ENCODE measurements at places on chromosomes 2 and 18.

DNA sequence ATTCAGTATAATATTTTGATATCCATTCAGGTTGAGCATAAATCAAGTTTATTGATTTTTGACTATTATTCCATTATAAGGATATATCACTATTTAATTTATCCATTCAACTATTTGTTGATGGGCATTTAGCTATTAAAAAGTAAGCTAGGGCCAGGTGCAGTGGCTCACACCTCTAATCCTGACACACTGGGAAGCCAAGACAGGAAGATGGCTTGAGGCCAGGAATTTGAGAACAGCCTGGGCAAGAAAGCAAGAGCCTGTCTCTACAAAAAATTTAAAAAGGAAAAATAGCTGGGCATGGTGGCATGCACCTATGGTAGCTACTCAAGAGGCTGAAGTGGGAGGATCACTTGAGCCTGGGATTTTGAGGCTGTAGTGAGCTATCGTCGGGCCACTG is 183.5 kb downstream of the HNMT start:
- DNase-seq, result no peak

DNA sequence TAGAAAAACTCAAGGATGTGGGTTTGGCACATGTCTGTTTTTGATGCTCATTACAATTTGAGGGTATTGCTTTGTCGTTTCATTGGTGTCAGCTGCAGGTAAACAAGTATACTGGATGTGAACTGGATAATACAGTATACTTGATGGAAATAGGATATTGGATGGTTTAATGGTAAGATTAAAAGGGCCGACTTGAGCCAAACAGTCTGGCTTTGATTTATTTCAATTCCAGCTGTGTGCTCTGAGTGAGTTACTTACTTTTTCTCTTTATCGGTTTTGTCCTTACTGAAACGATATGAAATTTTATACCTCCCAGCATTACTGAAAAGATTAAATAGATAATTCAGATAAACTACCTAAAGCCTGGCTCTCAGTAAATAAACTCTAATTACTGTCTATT is 227.6 kb downstream of the ASXL3 start:
- no peak for DNase-seq

DNA sequence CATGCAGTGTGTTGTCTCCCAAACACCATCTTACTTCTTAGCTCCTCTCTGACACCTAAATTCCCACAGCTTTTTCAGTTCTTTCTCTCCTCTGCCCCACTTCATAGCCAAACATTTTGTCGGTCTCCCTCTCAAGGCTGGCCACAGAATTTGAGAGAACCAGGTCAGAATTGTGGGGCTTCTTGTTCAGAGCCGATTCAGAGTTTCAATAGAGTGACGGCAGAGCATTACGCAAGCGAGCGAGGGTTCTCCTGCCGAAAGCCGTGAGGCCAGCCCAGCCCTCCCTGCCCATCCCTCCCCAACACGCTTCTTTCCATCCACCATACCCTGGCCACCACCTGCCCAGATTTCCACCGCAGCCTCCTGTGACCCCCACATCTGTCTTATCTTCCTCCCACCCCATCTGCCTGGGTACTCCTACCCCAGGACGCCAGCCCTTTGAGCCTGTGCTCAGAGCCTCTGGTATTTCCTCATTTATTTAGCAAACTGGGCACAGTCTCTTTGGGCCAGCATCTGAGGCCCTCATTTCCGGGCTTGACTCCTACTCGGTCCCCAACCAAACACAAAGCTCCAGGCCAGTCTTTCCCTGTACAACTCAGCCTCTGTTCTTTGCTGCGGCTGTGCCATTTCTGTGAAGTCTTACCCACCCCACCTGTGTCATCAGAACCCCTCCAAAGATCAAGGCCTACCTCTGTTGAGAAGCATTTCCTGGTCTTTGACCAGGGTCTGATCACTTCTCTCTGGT is 70.0 kb upstream of the MAP4K4 start:
- no peak for DNase-seq

- no peak for DNase-seq
These were observed 23.7 kb downstream of the EFEMP1 start for GRCh38 chr2:55899881-55900280.

GRCh38 chr2:126707941-126708340 is 52.0 kb downstream of the GYPC start:
- DNase-seq, result no peak

DNA sequence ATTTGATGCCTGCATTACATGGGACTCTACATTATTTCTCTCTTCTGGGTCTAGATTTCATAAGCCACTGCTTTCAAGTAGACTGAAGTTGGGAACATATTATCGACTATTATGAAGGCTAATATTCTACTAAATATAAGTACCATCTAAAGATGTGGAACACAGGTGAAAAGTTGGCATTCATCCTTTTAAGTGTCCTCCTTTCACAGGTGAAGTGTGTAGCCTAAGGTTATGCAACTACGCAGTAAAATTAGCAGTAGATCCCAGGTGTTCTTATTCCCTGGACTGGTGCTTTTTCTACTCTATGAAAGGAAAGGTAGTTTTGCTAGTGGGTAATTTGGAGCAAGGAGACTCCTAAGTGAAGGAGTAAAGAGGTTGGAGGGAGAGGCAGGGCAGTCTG is 88.2 kb upstream of the DPP10 start:
- DNase-seq, result no peak

DNA sequence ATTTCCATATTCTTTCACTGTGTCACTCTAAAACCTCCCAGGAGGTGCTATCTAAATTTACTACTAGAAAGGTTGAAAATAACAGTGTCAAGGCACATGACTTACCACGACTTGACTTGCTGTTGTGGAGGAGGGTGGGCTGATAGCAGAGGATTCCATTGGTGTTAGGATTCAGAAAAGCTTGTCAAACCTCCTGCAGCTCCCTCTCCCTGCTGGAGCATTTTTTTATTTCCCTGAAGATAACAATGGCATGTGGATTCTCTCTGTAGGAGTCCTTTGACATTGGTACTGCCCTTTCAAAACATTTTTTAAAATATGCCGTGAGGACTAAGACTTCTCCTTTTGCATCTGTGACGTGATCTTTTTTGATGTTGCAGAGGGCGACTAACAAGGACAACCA is 696.9 kb upstream of the GYPC start:
- no peak for DNase-seq

GRCh38 chr2:207512356-207512755 is 17.4 kb upstream of the CREB1 start:
- no peak for DNase-seq

DNA sequence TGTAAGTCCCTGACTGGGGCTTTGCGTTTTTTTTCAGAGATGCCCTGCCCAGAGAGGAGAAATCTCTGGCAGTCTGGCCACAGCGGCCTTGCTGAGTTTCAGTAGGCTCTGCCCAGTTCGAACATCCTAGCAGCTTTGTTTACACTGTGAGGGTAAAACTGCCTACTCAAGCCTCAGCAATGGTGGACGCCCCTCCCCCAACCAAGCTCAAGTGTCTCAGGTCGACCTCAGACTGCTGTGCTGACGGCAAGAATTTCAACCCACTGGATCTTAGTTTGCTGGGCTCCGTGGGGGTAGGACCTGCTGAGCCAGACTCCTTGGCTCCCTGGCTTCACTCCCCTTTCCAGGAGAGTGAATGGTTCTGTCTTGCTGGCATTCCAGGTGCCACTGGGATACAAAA is 31.7 kb downstream of the L3MBTL4 start:
- DNase-seq, result no peak

GRCh38 chr2:213251618-213252017 is 32.6 kb upstream of the SPAG16 start:
- DNase-seq, result no peak

DNA sequence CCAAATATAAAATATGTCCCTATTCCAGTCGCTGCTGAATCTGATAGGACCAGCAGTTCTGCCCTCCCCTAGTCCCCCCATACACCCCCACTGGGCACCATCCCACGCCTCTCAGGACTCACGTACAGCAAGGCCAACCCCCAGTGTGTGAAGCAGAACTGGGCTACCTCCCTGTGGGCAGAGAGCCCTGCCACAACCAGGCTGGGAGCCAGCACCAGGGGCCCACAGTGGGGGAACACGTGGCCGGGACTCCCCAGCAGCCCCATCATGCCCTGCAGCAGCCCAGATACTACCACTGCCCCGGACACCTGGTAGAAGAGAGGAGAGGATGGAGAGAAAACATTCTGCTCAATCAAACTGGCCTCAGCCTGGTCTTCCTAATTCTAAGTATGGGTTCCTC is 1.3 kb downstream of the SLC23A3 start:
- DNase-seq, result no peak

DNA sequence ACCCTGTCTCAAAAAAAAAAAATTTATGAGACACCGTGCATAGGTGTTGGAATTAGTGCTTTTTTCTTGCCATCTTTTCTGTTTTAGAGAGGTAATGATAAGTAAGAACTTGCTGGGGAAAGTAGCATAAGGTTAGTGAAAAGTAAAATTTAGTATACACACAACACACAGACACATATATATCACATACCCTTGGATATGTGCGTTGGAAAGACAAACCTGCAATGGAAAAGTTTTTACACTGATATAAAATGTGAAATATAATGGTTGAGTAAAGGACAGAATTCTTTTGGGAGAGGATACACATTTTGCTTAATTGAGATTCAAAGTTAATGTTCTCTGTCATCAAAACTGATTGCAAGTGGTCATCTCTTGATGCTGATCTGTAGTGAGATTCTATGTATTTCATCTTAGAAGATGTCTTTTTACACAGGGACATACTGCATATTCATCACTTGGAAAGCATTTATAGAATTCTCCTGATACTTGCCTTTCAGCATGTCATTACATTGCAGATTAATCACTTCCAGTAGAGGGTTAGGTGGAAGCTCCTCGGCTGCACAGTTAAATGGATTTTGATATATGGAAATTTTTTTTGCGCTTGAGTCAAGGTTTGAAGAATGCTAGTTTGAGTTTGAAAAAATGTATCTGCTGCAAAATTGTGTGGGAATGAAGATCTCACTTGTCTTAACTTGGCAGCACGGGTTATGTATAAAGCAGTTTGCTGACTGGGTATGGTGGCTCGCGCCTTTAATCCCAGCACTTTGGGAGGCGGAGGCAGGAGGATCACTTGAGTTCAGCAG is 13.5 kb downstream of the PPP1CB start:
- DNase-seq, result no peak

- DNase-seq, result no peak
These were observed 1649.7 kb downstream of the LRP1B start for GRCh38 chr2:140481136-140481535.

GRCh38 chr2:220075835-220076234 is 448.4 kb downstream of the SLC4A3 start:
- no peak for DNase-seq

- peak; percentile 66 for DNase-seq
These were observed at the start of gene EMILIN2 for GRCh38 chr18:2846636-2847316. Gene EMILIN2, plus strand, starts transcription at chr18:2847006. Its CDS starts 183 bp downstream, at chr18:2847189.

- no peak for DNase-seq
These were observed 177.8 kb downstream of the PRPF40A start for GRCh38 chr2:152539424-152539823.

DNA sequence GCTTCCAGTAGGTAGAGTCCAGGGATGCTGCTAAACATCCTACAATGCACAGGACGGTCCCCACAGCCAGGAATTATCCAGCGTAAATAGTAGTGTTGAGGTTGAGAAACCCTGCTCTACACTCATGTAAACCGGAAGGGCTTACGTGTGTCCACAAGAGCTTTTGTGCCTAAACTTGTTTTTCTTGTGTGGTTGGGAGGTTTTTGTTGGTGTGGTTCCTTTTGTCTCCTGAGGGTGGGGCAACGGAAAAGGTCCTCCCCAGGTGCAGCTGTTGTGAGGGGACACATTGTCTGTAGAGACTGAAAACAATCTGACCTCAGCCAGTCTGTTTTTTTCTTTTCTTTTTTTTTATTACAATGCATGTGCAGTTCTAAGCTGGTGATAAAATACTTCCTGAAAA is 72.7 kb upstream of the MGAT5 start:
- DNase-seq, result no peak

GRCh38 chr2:173218326-173219056 is 136.2 kb upstream of the CDCA7 start:
- no peak for DNase-seq

GRCh38 chr2:86416146-86416545 is 25.0 kb upstream of the KDM3A start:
- no peak for DNase-seq

- no peak for DNase-seq
These were observed 40.1 kb upstream of the PTH2R start for GRCh38 chr2:208366215-208367127.

- no peak for DNase-seq
These were observed 123.8 kb upstream of the ID2 start for GRCh38 chr2:8558096-8558495.

GRCh38 chr18:69558052-69558451 is 157.4 kb downstream of the DOK6 start:
- DNase-seq, result no peak

DNA sequence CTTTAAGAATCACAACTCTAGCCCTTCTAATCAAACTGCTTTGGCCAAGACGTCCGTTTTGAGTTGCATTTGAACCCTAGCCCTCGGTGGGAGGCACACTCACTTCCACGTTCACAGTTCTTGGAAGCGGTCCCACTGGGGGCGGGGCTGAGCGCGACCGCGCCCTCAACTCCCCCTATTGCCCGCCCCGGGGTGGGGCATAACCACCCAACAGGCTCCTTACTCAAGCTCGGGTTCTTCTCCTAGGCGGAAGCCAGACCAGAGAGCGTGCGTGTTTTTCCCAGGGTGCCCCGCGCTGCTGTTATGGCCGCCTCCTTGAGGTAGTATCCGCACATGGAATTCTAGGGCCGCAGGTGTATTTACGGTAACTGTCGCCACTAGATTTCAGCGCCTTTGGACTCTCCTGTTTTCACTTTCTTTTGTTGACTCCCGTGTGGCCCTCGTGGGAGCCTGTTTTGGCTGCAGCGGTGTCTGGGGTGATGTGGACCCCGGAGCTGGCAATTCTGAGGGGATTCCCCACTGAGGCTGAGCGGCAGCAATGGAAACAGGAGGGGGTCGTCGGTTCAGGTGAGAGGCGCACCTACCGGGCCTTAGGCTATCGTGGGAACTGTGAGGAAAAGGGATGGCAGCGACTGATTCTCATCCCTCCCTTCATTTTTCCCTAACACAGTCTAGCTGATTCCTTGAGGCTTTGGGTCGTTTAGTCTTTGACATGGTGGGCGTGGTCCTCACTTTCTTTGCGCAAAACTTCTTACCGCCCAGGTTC is at the start of gene TTC27:
TSS of gene TTC27 (plus strand) at position 237 of the 766 bp plus-strand sequence. CDS start at position 480, 243 bp downstream.
- peak; percentile 98 for DNase-seq

DNA sequence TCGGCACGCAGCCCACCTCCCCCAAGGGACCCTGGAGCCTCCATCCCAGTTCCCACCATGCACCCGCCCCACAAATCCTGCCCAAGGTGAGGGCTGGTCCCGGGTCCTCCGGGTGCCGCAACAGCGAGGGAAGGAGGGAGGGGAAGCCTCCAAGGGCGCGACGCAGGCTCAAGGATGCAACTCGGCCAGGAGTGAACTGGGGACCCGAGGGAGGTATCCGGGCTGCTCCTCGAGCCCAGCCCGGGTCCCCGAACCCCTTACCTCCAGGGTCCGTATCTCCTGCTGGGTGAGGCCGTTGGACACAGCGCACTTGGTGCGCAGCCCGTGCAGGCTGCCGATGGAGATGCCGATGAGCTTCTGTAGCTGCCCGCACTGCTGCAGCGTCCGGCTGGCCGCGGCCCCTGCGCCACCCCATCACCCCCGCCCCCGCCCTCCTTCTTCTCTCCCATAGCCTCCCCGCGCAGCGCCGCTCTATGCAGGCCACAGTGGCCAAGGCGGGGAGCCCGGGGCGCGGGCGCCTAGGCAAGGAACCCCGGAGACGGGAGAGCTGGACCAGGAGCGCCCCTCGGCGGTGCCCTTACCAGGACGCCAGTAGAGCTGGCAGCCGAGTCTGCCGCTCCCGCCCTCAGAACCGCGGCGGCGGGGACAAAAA is 124.1 kb downstream of the ANKRD30BL start:
- DNase-seq, result peak; percentile 17

- no peak for DNase-seq
These were observed 123.7 kb downstream of the PIK3C3 start for GRCh38 chr18:42078711-42079110.

Measured in activated T-cell treated with anti-CD3 and anti-CD28 coated beads, Interleukin-2, amount 50 U/mL, for 48 hours (primary cell).